Right forelimb (tissue), 1 donor: ENCODE measurements at places on chromosomes 7 and 10.

GRCh38 chr7:109694149-109695071 is 1124.7 kb downstream of the DNAJB9 start:
- DNase-seq: no peak

DNA sequence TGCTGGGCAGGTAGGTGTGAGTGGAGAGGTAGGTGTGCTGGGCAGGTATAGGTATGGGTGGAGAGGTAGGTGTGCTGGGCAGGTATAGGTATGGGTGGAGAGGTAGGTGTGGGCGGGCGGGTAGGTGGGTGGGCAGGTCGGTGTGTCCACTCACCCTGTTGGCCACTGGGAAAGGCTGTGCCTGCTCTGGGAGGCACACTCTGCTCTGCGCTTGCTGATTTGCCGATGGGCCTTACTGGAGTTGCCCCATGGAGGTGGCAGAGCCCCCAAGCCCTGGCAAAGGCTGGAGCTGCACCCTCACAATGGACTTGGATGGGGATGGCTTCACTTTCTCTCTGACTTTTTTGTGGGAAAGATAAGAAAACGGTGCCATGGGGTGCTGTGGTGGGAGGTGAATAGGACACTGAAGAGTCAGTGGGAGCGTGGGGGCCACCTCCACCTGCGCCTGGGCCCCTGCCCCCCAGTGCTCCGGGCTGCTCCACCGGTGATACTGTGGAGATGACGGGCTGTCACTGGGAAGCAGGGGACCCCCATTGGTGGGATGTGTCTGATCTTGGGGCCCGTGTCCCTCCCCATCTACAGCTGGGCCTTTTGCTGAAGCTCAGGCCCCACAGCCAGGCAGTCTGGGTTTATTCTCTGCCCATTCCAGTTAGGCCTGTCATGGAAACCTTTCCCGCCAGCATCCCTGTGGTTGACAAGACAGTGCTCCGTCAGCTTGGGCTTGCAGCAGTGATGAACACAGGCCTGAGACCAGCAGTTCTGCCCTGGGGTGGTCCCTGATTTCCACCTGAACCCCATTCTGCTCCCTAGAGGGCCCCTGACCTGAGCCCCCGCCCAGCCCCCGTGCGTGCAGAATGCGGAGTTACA is 75.0 kb downstream of the NKX6-2 start:
- DNase-seq: peak; percentile 35

GRCh38 chr10:28797904-28798371 is 120.6 kb downstream of the BAMBI start:
- DNase-seq: no peak

DNA sequence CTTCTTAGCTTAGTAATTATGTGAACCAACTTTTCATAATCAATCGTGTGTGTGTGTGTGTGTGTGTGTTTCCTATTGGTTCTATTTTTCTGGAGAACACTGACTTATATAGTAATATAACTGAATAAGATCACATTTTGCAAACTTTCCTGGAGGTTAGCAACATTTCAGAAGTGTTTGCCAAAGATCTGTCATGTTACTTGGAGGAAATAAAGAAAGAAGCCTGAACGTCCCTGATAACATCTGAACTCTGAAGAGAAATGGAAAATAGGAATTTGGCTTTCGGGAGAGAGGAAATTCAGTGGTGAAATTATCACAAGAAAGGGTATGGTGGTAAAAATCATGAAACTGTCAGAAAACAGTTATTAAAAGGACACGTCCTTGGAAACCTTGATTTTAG is 984.4 kb upstream of the AUTS2 start:
- no peak for DNase-seq

DNA sequence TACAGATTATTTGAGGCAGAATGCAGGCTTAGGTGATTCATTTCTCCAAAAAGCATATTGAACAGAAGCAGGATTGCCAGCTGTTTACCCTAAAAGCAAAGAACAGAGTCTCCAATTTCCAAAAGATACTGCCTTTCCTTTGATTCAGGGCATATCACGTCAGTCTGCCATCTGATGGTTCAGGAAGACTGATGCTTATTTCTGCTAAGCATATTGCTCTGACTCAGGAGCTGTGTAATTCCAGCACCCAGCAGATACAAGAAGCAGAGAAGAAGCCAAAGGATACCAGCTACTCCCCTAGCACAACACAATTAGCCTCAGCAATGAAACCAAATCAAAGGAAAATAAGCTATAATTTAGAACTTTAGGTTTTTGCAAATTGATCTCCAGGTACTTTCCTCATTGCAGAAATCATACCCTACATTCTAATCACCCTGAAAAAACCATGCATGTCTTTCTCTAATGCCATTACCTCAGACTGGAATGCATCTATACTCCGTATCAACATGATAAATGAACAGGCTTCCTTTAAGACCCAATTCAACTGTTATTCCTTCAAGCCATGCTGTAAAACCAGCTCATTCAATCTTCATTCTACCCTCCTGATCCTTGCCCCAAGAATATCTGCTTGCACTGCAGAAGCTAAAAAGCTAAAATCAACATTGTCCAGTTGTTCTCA is 55.1 kb downstream of the ABI1 start:
- DNase-seq: no peak

DNA sequence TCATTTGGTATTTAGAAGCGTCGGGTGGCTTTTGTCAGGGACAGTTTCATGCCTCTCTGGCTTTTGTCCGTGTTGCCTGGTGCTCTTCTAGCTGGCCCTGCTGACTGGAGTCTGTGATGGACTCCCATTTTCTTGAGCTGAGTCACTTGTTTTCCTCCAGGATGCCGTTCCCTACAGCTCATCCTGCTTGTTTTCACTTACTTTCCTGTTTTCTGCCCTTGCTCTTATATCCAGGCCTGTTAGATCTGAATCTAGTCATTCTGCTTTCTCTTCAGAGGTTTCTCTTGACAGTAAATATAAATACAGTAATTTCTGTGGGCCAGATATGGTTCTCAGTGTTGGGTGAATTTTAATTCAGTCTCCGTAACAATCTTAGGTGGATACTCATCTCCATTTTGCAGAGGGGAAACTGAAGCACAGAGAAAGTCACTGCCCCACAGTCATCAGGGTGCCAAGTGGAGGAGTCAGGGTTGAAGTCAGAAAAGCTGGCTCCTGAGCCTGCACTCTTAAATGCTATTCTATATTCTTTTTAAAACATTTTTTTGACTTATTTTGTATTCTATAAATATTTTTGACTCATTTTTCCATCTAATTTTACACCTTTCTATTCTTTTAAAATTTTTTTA is 85.4 kb downstream of the CCNY start:
- no peak for DNase-seq

- DNase-seq: no peak
Observed at GRCh38 chr10:121158988-121159579, 307.9 kb downstream of the WDR11 start.

DNA sequence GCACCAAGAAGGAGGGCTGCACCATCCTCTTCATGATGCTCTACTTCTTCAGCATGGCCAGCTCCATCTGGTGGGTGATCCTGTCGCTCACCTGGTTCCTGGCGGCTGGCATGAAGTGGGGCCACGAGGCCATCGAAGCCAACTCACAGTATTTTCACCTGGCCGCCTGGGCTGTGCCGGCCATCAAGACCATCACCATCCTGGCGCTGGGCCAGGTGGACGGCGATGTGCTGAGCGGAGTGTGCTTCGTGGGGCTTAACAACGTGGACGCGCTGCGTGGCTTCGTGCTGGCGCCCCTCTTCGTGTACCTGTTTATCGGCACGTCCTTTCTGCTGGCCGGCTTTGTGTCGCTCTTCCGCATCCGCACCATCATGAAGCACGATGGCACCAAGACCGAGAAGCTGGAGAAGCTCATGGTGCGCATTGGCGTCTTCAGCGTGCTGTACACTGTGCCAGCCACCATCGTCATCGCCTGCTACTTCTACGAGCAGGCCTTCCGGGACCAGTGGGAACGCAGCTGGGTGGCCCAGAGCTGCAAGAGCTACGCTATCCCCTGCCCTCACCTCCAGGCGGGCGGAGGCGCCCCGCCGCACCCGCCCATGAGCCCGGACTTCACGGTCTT is 1.9 kb downstream of the FZD1 start:
- DNase-seq: peak; percentile 69

DNA sequence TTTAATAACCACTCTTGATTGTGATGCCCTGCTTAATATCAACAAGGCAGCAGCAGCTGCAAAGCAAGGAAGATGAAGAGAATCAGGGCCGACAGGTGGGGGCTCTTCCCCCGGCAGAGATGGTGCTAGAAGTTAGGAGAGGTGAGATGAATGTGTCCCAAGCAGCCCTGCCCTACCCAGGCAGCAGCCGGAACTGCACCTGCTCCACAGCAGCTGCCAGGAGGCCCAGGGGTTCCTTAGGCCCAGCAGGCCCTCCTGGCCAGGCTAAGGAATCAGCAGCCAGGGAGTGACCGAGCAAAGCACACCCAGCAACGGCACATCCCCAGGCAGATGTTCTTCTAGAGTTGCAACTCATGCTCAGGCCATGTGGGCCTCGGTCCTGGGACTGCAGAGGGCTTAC is 17.9 kb downstream of the AFAP1L2 start:
- DNase-seq: no peak

- DNase-seq: no peak
Observed at GRCh38 chr7:55193245-55193644, 171.9 kb upstream of the LANCL2 start.

DNA sequence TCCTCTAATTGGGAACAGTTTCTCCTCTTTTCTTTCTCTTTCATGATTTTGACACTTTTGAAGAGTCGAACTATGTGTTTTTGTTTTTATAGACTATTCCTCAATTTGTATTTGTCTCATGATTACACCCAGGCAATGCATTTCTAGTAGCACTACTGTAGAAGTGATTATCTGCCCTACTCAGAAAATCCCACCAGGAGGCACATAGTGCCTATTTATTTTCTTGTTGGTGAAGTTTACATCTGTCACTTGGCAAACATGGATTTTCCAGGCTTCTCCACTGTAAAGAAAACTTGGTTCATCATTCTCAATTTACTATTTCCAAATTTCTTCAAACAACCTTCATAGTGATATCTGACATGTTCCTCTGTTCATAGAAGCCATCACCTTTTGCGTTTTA is 893.9 kb downstream of the CCSER2 start:
- no peak for DNase-seq

DNA sequence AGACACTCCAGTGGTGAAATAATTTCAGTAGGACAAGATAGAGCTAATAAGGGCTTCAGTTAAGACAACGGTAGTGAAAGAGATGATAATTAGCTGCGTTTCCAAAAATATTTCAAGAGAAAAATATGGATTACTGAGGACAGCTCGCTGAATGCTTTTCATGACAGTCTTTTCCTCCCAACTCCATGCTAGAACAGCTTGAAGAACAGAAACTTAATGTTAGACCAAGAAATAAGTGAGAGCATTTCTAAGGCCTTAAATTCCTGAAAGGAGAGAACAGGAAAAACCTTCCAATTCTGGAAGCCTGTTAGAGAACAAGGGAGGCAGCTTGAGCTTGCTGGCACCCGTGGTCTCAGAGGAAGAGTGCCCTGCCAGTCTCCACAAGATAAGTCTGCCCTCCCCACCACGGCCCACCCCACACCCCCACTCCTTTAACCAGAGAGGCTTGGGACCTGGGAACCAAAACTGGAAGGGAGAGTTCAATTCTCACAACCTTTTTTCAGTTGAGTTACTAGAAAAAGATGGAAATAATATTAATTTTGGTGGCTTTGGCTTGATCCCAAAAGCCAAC is 1148.0 kb upstream of the CELF2 start:
- DNase-seq: no peak

GRCh38 chr10:789831-790701 is 100.6 kb upstream of the DIP2C start:
- no peak for DNase-seq

- no peak for DNase-seq
Observed at GRCh38 chr10:11573497-11573896, 38.0 kb downstream of the USP6NL start.

DNA sequence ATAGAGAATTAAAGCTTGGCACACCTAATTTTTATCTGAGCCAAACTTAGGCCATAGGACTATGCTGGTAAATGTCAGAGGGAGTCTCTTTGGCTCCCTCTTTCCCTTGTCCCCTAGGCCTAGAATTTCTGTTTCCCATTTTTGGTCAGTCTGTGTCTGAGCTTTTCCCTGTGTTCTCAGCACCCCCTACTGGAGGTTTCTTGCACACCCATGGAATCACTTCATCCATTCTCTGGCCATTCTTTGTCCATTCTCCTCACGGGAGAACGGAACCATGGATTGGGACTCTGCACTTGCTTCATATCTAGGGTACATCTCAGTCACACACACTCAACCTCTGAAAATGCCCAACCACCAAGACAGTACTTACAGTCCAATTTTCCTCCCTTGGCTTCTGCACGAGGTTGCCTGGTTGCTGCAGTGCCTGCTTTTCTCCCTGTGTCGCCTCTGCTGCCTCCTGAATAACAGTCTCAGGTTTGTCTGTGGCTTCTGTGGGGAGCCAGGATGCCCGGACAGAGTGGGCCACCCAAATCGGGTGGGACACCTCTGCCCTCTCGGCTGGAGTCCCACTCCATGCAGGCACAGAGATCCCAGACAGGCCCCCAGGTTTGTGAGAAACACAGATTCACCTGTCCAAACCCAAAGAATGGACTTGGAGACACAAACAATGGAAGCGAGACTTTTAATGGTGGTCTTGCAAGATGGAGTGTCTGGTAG is 35.1 kb upstream of the DNAH11 start:
- no peak for DNase-seq

- DNase-seq: no peak
Observed at GRCh38 chr10:127024685-127025435, 119.6 kb downstream of the DOCK1 start.
